ENCODE measurements at places on chromosomes 6 and 20.

DNA sequence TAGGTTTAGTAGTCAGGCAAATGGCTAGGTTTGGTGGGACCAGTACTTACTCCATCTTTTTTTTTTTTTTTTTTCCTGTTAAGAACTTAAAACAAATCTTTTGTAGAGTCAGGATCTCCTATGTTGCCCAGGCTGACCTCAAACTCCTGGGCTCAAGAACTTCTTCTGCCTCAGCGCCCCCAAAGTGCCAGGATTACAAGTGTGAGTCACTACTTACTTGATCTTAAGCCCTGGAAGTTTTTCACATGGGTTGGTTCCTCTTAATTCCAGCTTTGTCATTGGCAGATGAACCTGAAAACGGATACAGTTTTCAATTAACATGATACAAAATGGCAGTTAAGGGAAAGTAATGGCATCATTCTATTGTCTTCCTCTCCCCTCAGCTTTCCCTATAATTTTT, 179.4 kb upstream of the JAG1 start:
- no peak for DNase-seq

DNA sequence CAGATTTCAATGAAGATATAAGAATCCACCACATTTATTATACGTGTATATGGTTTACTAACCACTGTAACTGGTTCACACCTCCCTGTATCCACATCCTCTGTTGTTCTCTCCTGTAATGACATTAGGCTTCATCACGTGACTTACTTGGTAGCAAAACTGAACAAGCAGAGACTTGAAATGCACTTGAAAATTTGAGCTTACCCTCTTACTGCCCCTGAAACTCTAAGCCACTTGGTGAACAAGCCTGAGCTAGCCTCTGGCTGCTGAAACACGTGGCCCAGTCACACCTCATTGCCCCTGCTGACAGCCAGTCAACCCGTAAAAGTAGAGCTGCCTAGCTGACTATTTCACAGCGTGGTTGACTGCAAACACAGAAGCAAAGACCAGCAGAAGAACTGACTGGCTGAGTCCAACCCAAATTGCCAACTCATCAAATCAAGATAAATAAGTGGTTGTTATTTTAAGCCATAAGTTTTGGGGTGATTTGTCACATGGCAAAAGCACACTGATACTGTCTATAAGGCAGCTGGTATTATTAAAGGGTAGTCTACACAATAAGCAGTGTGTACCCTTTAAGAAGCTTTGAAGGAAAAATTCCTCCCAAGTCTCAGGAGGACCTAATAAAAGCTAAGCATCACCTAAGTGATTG, 109.0 kb downstream of the RALGAPA2 start:
- DNase-seq: no peak

GRCh38 chr6:16804546-16805242, 43.4 kb upstream of the ATXN1 start:
- DNase-seq: no peak

GRCh38 chr20:53576586-53577318, 16.9 kb downstream of the ZNF217 start:
- no peak for DNase-seq

DNA sequence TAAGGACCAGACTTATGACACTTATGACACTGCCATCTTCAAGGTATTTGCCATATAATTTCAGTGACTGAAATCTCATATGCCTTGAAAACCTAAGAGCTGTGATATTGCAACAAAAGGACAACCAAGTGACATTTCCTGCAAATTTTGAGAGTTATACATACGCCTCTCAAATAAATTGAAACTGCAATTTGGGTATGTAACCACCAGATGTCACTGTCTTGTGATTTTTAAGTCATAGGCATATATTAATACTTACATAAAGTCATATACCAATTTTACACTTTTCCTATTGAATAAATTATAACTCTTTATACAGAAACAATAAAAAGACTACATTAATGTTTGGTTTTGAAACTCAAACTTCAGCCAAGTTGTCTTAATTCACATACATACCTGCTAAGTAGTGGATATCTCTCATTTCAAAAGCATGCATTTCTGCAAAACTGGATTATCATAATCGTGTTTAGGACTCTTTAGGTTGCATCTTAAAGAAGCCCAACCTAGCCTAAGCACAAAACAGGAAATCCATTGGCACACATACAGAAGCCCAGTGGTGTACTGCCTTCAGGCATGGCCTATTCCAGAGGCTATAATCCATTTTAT, 180.2 kb downstream of the PACRG start:
- DNase-seq: peak; percentile 42

DNA sequence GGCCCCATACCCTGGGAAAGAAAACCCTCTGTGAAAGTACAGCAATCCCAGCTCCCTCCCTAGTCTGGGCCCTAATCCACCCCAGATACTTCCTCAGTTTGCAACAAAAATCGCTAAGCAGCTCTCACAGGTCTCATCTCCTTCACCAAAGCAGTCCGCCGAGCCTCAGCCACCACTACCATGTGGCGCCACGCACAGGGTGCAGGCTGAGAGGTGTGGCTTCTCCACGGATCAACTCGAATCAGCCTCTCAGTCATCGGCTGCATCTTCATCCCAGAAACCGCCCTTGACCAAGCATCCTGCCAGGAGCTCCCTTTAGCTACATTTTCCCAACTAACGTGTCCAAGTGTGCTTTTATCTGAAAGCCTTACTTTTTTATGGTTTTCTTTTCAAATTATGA, 50.7 kb downstream of the ANKRD60 start:
- DNase-seq: no peak

GRCh38 chr6:93848031-93848742, 428.8 kb upstream of the EPHA7 start:
- no peak for DNase-seq

GRCh38 chr6:143166247-143166695, 105.6 kb downstream of the AIG1 start:
- DNase-seq: no peak

GRCh38 chr6:43644940-43645612, at the start of gene RSPH9:
TSS of gene RSPH9 (plus strand) at chr6:43645036. CDS start at chr6:43645099, 63 bp downstream.
- peak; percentile 54 for DNase-seq

DNA sequence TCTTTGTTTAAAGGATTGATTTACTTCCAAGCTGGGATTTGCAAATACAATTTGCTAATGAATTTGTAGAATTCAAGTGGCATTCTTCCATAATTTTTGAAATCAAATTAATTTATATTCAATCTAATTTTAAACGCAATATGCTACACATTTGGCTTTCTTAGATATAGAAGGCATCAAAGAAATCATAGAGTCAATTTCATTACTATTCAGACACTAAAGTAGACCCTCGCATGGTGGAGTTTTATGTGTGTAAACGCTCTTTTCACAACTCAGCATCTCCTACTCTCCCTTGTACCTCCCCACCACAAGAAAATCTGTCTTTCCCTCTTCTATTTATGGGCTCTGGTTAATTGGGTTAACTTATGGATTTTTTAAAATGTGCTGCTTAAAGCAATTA, 144.3 kb downstream of the DOK5 start:
- no peak for DNase-seq

- DNase-seq: no peak
Measured at GRCh38 chr6:33632558-33633039, 11.5 kb downstream of the ITPR3 start.

- DNase-seq: no peak
Measured at GRCh38 chr20:51902933-51903332, 100.6 kb upstream of the SALL4 start.

DNA sequence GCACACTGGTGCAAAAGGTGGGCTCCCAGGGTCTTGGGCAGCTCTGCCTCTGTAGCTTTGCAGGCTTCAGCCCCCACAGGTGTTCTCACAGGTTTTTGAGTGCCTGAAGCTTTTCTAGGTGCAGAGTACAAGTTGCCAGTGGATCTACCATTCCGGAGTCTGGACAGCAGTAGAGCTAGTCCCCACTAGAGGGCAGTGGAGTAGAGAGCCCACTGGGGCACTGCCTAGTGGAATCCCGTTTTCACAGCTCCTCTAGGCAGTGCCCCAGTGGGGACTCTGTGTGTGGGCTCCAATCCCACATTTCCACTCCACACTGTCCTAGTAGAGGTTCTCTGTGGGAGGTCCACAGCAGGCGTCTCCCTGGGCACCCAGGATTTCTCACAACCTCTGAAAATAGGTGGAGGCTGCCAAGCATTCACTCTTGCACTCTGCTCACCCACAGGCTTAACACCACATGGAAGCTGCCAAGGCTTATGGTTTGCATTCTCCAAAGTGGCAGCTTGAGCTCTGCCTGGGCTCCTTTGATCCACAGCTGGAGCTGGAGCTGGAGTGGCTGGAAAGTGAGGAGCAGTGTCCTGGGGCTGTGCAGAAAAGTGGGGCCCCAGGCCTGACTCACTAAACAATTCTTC, 86.3 kb upstream of the PROKR2 start:
- DNase-seq: no peak

GRCh38 chr6:21588481-21589351, 4.8 kb upstream of the SOX4 start:
- DNase-seq: peak; percentile 81

DNA sequence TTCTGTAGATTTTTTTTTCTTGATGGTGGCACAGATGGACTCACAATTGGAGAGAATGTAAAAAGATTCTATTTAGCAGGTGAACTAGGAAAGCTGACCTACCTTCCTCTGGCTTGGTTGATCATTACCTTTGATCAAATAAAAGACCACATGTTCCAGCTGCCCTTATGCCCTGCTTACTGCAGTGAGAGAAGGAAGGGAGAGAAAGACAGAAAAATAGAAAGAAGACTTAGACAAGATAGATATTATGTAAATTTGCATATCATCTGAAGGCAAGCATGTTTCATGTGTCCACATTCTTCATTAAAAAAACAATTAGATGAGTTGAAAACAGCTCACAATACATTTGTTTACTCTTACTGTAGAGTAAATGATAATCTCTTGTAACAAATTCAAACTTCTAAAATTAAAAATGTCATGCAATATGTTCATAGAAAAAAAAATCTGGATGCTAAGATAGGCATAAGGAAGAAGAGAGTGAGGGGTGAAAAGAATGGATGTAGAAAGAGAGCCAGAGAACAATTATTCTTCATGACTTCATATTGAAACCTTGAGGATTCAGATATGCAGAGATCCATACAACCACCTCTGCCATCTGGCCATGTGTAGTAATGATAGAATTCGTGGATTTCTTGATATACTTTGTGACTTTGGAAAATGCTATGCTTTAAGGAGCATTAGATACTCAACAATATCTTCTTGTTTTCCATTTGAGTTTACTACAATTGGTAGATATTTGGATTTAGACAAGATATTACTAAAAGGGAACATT, 71.7 kb downstream of the RFX6 start:
- DNase-seq: no peak

Measured in fibroblast of upper back skin (primary cell).